ENCODE measurements at places on chromosomes 7 and 10. TPM values are rescaled to one million over a fixed set of nuclear protein-coding genes. Genes with fewer than 3 reads are reported as not detected.

Gene PPP1R3C
- 36.3 TPM for polyA plus RNA-seq

Gene BTBD16
- 0.96 TPM for polyA plus RNA-seq

Gene CLDN4
- polyA plus RNA-seq, result 91.5 TPM

Gene HOXA3
- 48.7 TPM for polyA plus RNA-seq

Gene SYT15B
- 3.1 TPM for polyA plus RNA-seq

Gene LMOD2
- polyA plus RNA-seq, result not detected

Gene CFAP43
- polyA plus RNA-seq, result 13.4 TPM

Gene PROSER2
- 5.9 TPM for polyA plus RNA-seq
